Glutamatergic neuron (in vitro differentiated cells): ENCODE measurements at places on chromosomes 13 and 19.

DNA sequence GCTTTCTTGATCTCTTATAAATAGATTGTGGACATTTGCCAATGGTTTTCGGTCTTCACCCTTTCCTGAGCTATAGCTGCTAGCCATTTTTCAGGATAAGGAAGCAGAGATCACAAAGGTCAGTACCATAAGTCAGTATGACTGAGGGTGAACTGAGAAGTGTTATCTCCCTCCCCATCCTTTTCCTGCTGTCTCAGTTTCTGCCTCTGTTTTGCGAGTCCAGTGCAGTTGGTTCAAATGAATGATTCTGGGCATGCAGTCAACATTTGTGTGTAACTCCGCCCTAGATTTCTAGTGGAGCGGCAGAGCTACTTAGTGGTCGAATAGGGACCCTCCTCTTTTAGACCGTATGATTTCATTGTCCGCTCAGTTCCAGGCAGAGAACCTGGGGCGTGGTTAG, 460.8 kb upstream of the ARGLU1 start:
- DNase-seq: no peak

DNA sequence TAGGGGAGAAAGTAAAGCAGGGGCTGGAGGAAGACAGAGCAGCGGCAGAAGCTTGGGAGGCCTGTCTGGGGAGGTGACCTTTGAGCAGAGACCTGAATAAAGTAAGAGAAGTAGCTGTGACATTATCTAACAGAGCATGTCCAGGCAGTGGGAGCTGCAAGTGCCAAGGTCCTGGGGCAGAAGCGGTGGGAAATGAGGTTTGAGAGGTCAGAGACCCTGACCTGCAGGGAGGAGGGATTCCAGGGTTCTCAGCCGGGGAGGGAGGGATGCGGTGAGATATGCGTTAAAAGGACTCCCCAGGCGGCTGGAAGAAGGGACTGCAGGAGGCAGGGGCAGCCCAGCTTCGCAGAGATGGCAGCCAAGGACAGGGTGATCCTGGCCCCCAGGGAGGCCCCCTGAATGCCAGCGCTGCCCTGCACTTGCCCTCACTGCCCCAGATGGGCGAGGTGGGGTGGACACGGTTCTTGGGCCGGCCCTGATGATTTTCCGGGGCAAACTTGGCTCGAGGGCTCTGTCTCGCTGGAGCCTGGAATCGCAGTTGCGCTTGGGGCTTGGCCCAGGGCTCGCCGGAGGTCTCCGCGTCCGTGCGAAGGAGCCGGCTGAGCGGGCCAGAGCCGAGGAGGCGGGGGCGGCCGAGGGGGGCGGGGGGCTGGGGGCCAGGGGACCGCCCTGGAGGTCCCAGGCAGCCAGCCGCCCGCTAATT, 3.2 kb downstream of the CRLF1 start:
- peak; percentile 45 for DNase-seq

DNA sequence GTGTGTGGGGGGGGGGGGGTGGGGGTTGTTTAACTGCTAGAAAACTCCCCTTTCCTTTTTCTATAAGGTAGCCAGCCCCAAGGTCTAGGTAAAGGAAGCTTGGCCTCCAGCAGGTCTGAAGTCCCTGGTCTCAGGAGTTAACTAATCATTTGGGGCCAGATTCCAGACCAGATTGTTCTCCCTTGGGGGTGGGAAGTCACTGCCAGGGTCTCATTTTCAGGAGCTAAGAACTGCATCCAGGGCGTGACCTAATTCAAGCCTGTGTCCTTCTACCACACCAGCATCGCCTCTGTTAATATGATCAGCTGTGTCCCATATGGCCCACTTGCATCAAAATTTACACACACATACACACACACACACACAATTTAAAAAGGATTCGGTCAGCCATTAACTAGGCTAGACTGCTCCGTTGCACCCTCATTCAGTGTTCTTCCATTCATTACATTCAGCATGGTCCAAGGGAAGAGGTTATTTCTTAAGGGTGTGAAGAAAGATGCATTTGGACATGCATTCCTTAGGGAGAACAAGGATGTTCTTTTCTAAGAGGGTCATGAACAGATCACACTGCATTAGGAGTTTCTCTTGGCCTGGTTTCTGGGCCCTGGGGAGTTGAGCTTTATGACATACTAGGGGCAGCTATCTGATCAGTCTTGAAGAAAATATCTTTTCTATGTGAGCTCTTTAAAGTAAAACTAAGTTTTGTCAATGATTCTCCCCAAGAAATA, 91.0 kb downstream of the FGF14 start:
- peak; percentile 30 for DNase-seq

- no peak for DNase-seq
Observed at GRCh38 chr19:4089400-4089908, 22.8 kb upstream of the ZBTB7A start.

DNA sequence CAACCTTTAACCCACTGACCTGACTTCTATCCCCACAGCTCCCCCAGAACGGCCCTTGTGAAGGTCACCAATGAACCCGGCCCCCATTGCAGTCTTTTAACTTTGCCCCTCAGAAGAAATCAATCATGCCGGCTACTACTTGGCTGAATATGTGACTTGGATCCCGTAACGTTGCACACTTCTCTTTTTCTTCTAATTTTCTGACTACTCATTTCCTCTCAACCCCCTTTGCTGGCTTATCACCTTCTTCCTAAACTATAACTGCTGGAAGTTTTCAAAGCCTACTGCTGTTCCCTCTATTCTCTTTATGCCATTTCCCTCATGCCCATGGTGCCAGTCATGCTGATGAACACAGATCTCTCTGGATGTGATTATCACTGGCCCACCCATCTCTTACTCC, 367.6 kb downstream of the DNAJC15 start:
- no peak for DNase-seq

- no peak for DNase-seq
Observed at GRCh38 chr13:40996426-40997092, 22.6 kb downstream of the ELF1 start.

DNA sequence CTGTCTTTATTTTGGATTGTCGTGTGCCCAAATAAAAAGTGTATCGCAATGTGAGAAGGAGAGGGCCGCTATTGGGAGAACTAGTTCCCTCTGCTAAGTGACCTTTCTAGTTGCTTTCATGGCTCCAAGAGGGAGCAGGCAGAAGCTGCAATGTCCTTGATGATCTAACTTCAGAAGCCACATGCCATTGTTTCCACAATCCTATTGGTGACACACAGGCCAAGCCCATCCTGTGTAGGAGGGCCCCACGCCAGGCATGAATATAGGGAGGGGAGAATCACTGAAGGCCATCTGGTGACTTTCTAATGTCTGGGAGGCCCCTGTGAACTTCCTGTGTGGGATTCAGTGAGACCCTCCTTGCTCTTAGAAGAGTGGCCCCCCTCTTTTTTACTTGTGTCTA, 47.8 kb upstream of the KPNA3 start:
- no peak for DNase-seq

- peak; percentile 32 for DNase-seq
Observed at GRCh38 chr19:2039089-2039958, 11.7 kb downstream of the MKNK2 start.

DNA sequence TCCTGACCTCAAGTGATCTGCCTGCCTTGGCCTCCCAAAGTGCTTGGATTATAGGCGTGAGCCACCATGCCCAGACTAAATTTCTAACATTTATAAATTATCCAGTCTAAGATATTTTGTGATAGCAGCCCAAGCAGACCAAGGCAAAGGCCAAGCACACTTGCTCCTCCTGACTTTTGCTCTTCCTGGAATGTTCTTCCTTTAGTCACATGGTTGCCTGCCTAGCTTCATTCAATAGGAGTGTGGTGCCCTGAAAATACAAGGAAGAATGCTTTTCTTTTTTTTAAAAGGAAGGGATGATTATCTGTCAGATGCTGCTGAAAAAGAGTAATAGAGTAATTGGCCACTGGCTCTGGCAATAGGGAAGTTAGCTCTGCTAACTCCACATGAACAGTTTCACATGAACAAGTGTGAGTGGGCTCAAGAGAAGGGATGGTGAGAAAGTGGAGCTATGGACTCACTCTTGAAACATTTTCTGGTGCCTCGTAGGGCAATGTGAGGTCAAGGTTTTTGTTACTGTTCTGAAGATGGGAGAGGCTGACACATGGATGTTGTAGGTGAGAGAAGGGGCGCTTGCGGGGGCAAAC, 47.1 kb downstream of the USPL1 start:
- no peak for DNase-seq

DNA sequence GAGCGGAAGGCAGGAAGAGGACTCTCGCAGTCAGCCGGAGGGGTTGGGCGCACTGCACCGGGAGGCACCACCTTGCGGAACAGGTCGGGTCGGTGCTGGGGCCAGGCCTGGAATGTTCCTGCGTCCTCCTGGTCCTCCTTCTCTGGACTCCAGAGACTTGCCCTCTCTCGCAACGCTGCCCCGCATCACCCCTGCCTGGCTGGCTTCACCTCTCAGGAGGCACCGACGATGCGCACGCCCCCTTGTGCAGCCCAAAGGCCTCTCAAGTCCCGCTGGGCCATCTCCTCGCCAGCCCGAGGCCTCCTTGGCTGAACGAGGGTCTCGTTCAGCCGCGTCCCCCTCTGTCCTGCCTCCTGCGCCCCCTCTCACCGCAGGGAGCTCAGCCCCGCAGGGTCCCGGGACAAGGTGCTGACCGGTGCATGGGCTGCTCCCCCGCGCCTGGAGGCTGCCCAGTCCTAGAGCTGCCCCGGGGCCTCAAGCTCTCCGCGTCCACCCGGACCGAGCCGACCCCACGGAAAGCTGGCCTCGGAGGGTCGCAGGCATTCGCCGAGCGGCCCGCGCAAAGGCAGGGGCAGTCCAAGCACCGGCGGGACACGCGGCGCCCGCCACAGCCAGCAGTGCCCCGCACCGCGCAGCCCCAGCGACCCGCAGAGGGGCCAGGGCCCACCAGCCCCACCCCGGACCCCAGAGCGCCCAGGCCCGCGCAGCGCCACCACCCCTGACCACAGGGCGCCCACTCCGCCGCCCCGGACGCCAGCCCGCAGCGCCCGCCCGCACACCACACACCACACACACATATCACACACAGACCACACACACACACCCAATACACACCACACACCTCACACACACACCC, 133.8 kb downstream of the CRYL1 start:
- peak; percentile 35 for DNase-seq

DNA sequence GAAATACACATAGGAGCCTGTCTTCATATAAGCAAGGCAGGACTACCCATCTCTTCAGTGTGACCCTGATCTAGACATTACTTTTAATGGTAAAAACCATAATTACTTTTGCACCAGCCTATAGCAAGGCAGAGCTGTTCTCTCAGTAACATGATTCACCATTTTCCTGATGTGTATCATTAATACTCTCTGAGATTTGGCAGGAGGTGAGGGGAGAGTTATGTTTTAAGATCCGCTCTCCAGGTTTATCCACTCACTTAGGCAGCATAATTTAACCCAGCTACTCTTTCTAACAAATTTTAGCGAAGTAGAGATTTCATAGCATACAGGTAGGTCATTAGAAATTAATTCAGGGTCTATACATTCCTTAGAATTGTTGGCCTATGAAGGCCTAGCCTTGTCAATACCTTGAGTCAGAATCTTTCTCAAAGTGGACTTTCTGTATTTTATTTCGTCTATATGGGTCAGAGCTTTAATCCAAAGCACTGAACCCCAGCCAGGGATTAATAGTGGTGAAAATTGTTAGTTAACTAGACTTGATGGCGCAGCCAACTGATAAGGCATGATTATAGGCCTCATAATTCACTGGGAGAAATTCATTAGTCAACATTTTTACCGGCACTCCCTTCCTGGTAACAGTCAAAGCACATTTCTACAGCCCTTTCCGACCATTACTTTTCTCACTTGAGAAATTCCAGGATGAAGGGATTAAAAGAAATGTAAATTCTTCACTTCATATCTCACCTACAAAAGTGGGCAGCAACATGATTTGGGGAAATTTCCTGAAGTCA, 955.1 kb downstream of the DIAPH3 start:
- no peak for DNase-seq

DNA sequence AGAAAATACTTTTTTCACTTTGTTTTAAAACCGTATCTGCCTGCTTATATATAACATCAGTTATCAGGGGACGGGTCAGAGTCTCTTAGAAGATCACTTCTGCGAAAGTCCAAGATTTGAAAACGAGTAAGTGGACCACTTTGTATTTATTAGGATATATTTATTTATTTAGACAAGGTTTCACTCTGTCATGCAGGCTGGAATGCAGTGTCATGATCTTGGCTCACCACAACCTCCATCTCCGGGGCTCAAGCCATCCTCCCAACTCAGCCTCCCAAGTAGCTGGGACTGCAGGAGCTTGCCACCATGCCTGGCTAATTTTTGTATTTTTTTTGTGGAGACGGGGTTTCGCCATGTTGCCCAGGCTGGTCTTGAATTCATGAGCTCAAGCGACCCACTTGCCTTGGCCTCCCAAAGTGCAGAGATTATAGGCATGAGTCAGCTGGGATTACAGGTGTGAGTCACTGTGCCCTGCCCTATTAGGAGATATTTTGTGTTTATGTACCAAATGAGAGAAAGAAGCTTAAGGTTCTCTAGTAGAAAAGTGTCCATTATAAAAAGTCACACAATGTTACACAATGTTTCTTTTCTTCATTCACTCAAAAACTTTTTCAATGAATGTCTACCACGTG, 39.5 kb downstream of the RASL11A start:
- DNase-seq: no peak

GRCh38 chr19:38596057-38596981, 21.4 kb downstream of the MAP4K1 start:
- DNase-seq: peak; percentile 80

DNA sequence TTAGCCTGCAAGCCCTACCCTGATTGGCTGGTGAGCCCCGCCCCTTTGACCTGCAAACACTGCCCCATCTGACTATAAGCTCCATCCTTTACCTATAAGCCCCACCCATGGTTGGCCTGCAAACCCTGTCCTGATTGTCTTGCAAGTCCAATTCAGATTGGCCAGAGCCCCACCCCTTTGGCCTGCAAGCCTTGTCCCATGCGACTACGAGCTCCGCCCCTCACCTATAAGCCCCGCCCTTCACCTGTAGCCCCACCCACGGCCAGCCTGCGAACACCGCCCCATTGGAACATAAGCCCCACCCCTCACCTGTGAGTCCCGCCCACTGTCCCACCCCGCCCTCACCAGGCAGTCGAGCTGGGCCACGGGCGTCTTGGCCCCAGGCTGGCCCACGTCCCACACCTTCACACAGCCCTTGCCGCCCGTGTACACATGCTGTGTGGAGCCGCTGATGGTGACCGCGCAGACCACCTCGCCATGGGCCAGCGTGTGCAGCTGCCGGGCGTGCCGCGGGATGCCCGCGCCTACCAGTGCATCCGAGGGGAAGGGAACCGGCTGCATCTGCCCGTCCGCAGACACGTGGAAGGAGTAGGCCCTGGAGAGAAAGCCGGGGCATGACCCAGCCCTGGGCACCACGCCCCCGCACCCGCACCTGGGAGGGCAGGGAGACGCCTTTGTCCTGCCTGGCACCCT, 22.9 kb downstream of the TLE2 start:
- no peak for DNase-seq
